Spleen (tissue), 13 donors: ENCODE measurements at places on chromosomes 3 and 15.

- DNase-seq, result peak; percentile 93
- H3K36me3 ChIP-seq, result no peaks in the 10 kb centered on the region
- H3K27ac ChIP-seq, result peak overlapping the region; percentile 100
- peaks cover 67% of the 10 kb centered on the region for H3K4me1 ChIP-seq
Observed at GRCh38 chr15:50353975-50354837, 792 bp downstream of the GABPB1 start.

GRCh38 chr3:171133796-171134569 lies 107.5 kb upstream of the SLC2A2 start:
- H3K27me3 ChIP-seq, result no peaks in the 10 kb centered on the region
- H3K4me1 ChIP-seq, result no peaks in the 10 kb centered on the region
- H3K27ac ChIP-seq, result no peak overlapping the region
- H3K36me3 ChIP-seq, result no peaks in the 10 kb centered on the region
- no peak overlapping the region for H3K4me3 ChIP-seq

DNA sequence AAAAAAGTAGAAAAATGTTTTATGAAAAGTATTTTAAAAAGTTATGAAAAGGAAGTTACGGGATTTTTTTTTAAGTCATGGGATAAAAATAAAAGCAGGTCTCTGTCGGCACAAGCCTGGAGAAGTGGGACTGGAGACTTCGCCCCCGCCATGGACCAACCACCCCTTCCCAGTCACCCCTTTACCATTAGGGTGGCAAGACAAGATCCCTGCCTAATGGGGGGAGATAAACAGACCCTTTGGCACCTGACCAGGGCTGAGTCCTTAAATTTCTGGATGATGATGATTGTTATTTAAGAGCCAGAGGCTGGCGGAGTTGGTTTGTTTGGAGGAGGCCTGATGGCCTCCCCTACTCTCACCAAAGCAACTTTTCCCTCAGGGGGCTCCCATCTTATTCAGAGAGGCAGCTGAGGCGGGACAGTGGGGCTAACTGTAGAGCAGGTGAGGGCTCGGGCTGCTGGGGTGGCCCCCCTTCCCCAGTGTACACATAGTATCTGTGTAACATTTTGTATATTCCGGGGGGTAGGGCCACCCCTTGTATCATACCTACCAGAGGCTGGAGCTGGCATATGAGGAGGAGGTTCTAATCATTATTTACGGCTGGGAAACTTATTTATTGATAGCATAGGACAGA lies 74.0 kb downstream of the ADAMTS7 start:
- no peak overlapping the region for H3K4me3 ChIP-seq
- DNase-seq, result no peak
- H3K27ac ChIP-seq, result no peak overlapping the region
- H3K27me3 ChIP-seq, result no peaks in the 10 kb centered on the region
- H3K4me1 ChIP-seq, result no peaks in the 10 kb centered on the region

- H3K27ac ChIP-seq, result no peak overlapping the region
- H3K27me3 ChIP-seq, result no peaks in the 10 kb centered on the region
- H3K4me1 ChIP-seq, result no peaks in the 10 kb centered on the region
- H3K4me3 ChIP-seq, result no peak overlapping the region
Observed at GRCh38 chr3:131406274-131406673, 24.7 kb downstream of the NUDT16 start.

- no peaks in the 10 kb centered on the region for H3K36me3 ChIP-seq
- no peak overlapping the region for H3K4me3 ChIP-seq
- peaks cover 31% of the 10 kb centered on the region for H3K4me1 ChIP-seq
- no peaks in the 10 kb centered on the region for H3K27me3 ChIP-seq
- H3K27ac ChIP-seq, result no peak overlapping the region
Observed at GRCh38 chr3:33664195-33664594, 53.9 kb downstream of the CLASP2 start.

DNA sequence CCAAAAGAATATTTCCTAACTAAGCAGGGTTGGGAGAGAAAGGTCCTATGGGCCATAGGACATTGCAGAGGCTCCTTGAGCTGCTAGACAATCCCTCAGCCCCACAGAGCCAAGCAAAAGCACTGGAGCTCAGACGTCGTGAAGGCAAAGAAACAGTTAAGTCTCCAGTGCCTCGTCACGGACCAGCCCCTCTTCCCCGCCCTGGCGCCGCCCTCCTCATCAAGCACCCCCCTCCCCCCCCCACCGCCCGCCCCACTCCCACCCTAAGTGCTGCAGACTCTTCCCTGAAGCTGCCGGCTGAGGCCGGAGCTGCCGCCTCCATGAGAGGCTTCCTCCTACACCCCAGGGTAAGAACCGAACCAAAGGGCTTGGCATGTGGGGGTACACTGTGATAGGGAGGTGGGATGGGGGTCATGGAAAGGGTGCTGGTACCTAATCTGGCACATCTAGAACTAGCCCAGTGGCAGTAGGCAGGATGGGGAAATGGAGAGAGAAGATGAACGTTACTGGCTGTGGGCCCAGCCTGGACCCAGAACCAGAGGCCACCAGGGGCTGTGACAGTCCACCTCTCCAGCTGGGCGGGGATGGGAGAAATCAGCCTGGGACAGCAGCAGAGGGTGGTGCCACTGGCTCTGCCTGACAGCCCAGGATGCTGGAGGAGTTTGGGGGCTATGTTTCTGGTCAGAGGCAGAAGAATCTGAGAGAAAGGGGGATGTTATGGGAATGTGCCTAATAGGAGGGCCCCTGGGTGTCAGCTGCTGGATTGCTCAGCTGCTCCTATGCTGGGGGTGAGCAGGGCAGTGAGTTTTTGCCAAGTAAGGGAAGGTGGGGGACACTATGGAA lies at the start of gene MAP1A:
TSS of gene MAP1A (plus strand) at position 255 of the 843 bp plus-strand sequence. CDS start 3,866 bp downstream, outside the sequence.
- no peak within 1 kb of the TSS for H3K27ac ChIP-seq
- H3K4me3 ChIP-seq, result peak within 1 kb of the TSS; percentile 2
- H3K36me3 ChIP-seq, result no peaks in the 10 kb centered on the region
- DNase-seq, result no peak
- H3K4me1 ChIP-seq, result peaks cover 33% of the 10 kb centered on the region
- peaks cover 21% of the 10 kb centered on the region for H3K27me3 ChIP-seq

DNA sequence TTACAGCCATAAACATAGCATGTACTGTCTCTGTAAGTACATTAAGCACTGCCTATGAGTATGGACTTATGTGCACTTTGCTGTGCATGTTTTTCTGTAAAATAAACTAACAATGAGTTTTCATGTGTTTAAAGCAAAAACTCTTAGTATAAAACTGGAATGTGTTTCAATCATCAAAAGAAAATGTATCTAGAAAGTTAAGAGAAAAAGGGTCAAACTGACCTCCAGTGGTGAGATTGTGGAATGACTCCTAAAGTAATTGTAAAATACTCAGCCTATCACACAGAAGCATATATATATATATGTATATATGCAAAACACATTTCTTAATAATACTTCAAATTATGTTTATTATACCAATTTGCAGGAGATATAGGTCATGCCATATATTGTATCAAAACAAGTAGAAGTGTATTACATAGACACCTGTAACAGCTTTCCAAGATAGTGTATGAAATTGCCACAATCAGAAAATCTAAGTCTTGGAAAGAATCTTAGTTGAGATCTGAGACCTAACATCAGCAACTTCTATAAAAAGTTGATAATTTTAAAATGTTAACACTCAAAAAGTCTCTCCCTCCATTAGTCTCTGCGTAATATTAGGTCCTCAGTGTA lies 199.6 kb downstream of the FMN1 start:
- peaks cover 3% of the 10 kb centered on the region for H3K27me3 ChIP-seq
- no peak overlapping the region for H3K4me3 ChIP-seq
- no peaks in the 10 kb centered on the region for H3K36me3 ChIP-seq
- H3K27ac ChIP-seq, result no peak overlapping the region
- no peaks in the 10 kb centered on the region for H3K4me1 ChIP-seq

GRCh38 chr15:90970274-90970673 lies 15.6 kb downstream of the RCCD1 start:
- H3K4me1 ChIP-seq, result no peaks in the 10 kb centered on the region
- H3K4me3 ChIP-seq, result no peak overlapping the region
- no peak overlapping the region for H3K27ac ChIP-seq
- DNase-seq, result no peak

DNA sequence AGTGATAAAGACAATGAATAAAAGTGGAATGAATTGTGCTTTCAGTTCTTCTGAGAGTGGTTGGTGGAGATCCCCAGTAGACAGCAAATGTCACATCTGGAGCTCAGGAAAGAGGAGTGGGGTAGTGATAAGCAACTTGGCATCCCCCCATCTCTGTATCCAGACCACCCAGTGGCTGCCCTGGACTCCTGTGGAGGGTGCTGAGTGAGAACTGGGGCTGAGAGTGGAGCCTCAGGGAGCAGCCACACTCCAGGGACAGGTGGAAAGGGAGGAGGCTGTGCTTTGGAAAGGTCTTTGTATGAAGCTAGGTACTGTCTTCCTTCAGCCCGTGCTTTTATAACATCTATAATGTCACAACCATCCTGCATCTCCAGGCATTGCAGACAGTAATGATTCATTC lies 85.6 kb upstream of the RASGRF1 start:
- H3K4me3 ChIP-seq, result no peak overlapping the region
- H3K36me3 ChIP-seq, result no peaks in the 10 kb centered on the region
- no peak for DNase-seq
- H3K27ac ChIP-seq, result no peak overlapping the region
- no peaks in the 10 kb centered on the region for H3K4me1 ChIP-seq
- no peaks in the 10 kb centered on the region for H3K27me3 ChIP-seq
